Stimulated activated CD4-positive, alpha-beta T cell treated with anti-CD3 and anti-CD28 coated beads, TNF-alpha, amount 100 ng/mL, for 24 hours (primary cell): ENCODE measurements at places on chromosomes 16 and 17.
A peak's percentile ranks its signal among the peaks of the same experiment; 100 is the strongest.

- DNase-seq = no peak
Observed at GRCh38 chr17:48259694-48260291, 152.2 kb downstream of the SNX11 start.

DNA sequence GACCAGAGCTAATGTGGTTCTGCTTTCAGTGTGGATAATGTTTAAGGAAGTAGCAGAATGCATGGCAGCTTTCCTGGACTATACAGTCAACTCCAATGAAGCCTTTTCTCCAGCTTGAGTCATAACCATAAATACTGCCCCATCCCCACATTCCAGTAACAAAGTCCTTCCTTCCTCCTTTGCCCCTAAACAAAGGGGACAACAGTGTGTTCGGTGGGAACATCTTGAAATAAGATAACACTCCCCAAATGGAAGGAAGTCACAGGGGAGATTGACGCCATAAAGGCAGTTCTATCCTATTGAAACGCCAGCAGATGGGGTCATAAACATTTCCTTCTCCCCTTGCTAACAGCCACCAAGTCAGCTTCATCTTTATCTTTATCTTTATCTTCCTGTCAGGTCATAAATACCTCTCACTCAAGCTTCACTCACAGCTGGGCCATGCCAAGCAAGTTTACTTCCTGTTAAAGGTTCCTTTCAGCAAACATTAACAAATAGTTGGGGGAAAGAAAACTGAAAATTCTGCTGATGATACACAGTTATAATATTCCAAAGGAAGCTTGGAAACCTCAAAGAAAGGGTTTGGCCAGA lies 136.7 kb downstream of the SNX11 start:
- DNase-seq = no peak

- DNase-seq = no peak
Observed at GRCh38 chr16:24626256-24626655, 86.9 kb downstream of the RBBP6 start.

GRCh38 chr16:12002447-12003006 lies 26.0 kb downstream of the SNX29 start:
- DNase-seq = no peak

GRCh38 chr17:8359769-8360168 lies 16.7 kb downstream of the KRABD2 start:
- DNase-seq = no peak

DNA sequence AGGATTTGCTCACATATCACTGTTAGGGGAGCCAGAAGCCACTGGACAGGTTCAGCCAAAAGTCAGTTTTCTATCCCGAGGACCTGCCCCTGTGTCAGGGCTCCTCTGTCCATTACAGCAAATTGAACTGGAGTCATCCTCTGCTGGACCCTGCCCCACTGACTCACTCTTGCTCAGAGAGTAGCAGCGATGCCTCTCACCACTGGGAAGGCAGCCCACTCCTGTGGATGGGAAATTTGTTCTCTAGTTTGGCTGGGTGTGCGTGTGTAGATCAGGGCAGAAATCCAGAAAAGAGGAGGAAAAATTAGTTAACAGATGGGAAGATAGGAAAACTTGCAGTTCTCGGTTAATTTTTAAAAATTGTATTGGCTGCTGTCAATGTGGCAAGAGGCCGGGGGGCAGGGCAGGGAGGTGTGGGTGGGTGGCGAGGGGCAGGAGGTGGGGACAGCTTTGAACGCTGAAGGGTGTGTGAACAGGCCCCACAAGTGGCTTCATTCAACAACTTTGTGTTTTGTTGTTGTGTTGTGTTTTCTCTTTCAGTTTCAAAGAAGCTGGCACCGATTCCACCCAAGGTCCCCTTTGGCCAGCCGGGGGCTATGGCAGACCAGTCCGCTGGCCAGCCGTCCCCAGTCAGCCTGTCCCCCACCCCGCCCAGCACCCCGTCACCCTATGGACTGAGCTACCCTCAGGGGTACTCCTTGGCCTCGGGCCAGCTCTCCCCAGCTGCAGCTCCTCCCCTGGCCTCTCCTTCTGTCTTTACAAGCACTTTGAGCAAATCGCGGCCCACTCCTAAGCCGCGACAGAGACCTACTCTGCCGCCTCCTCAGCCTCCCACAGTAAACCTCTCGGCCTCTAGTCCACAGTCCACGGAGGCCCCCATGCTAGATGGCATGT lies 33.6 kb downstream of the ELAC2 start:
- no peak for DNase-seq

- DNase-seq = no peak
Observed at GRCh38 chr16:57289391-57290257, 5.2 kb upstream of the PLLP start.

- no peak for DNase-seq
Observed at GRCh38 chr17:27609611-27610303, 21.2 kb upstream of the LGALS9 start.

DNA sequence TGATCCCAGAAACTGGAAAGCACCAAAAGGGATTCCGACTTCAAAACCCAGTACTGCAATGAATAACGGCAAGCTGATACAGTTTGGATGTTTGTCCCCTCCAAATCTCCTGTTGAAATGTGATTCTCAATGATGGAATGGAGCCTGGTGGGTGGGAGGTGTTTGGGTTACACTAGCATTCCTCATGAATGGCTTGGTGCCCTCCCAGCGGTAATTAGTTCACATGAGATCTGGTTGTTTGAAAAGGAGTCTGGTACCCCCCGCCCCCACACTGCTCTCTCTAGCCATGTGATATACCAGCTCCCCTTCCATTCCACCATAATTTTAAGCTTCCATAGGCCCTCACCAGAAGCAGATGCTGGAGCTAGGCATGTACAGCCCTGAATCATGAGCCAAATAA lies 40.1 kb downstream of the RANBP10 start:
- DNase-seq = no peak

DNA sequence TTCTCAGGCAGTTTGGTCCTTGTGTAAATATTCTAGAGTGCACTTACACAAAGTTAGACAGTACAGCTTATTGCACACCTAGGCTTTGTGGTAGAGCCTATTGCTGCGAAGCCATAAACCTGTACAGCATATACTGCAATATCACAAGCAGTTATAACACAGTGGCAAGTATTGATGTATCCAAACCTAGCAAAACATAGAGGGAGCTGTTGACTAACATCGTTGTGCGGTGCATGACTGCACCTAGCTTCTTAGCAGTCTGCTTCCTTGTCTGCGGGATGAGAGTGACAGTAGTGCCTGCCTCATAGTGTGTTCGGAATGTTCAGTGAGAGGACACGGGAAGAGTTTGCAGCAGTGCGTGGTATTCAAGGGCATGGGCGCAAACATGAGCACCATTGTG lies 78.9 kb downstream of the MPRIP start:
- DNase-seq = no peak

- DNase-seq = no peak
Observed at GRCh38 chr16:86697715-86698114, 119.4 kb downstream of the FOXL1 start.

GRCh38 chr17:65557349-65558310 lies 3.8 kb downstream of the AXIN2 start:
- no peak for DNase-seq

GRCh38 chr17:57832314-57833178 lies 17.3 kb downstream of the MRPS23 start:
- DNase-seq = no peak

DNA sequence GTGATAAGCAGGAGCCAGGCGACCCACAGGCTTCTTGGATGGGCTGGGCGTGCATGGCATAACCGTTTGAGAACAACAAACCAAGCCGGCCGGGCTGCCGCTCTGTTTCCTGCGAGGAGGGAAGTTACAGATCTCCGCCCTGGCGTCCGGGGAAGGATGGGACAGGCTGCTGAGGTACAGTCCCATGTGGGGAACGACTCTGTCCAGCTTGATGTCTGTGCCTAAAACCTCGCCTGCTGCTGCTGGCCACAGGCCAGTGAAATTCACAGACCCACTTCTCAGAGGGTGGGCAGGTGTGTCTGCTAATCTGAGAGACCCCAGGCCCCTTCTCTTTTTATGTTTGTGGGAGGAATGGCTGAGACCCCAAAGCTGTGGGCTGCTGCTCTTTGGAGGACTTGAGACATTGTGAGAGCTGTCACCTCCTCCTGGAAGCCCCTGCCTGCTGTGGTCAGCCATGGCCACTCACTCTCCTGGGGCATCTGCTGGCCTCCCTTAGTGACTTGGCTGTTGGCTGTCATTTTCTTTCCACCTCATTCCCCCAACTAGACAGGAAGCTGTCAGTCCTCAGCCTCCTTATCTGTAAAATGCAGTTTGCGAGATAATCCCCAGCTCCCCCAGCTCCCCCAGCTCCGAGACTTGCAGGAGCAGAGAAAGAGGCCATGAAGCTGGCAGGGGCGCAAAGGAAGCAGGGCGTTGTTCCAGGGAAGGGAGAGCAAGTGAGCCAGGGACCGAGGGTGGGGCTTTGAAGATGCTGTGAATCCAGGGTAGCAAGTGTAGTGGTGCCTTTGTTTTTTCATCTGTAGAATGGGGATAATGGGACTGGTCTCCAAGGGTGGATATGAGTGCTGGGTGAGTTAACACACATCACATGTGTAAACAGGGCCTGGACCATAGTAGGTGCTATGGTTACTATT lies 51.0 kb downstream of the CMIP start:
- DNase-seq = no peak

DNA sequence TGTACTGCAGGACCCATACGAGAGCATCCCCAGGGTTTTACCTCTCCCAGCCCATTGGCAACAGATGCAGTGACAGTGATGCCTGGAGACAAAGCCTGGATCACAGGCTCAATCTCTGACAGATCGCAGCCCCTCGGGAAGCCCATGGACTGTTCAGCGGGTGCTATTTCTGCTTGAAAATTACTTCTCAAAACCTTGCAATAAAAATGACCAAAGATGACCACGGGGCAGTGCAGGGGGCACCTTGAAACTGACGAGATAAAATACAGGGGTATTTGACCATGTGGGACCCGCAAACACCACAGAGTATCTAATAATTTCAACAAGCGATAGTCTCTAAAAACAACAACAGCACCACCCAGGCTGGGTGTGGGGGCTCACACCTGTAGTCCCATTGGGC lies 118.3 kb downstream of the C16orf95 start:
- DNase-seq = no peak

- no peak for DNase-seq
Observed at GRCh38 chr17:53093391-53093790, 729.3 kb upstream of the KIF2B start.

DNA sequence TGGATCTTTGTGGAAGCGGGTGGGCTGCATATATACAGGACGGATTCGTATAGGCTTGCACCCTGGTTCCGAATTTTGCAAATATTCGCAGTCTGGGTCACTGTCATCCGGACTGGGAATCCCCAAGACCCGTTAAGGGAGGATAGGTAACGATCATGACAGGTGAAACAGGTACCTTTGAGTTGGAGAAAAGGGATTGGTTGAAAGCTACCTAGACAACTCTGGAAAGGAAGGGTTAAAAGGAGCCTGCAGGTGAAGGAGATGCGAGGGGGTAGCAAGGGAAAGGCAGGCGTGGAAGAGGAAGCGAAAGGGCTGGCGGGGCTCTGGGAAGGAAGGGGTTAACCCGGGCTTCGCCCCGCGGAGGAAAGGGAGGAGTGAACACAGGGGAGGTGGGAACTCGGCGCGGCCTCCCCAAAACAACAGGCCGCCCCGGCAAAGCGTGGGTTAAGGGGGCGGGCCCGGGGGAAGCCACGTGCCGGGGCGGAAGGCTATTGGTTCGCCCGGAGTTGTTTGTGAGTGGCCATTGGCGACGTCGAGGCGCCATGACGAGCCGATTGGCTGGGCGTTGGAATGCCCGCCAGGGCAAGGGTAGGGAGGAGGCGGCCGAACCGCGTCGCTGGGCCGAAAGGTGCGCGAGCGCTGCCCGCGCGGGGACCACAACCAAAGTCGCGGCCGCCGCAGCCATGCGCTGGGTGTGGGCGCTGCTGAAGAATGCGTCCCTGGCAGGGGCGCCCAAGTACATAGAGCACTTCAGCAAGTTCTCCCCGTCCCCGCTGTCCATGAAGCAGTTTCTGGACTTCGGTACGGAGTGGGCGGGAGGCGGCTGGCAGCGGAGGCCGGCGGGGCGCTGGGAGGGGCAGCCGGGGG lies at the start of gene PDK2:
Gene PDK2, plus strand, starts transcription at position 599 of the 867 bp plus-strand sequence. Its CDS starts 85 bp downstream, at position 684.
- peak; percentile 94 for DNase-seq

DNA sequence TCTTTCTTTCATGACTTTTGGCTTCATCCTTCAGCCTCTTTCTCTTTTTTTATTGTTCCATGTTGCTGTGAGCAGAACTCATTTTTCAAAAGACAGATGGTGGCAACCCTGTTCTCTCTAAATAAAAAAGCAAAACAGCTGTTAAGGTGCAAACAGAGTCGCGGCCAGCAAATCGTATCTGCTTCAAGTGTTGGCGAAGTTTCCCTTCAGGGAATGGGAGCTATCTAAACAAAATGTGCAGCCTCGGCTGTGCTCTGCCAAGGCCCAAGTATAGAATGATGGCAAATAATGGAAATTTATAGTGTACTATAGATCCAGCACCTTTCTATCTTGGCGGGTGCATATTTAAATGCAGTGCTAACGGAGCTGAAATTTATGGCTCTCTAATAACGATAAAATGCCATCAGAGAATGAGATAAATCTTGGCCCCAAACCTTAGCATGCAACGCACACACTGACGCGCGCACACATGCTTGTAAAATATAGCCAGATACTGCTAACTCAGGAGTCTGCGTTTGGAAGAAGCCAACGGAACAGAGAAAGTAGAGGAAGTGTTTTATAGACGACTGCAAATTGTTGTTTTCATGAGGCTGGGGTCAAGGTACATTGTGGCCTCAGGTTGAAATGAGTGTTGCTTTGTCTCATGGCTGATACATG lies 315.5 kb upstream of the RBFOX1 start:
- no peak for DNase-seq

- DNase-seq = no peak
Observed at GRCh38 chr17:44541884-44542581, 15.3 kb upstream of the FZD2 start.

DNA sequence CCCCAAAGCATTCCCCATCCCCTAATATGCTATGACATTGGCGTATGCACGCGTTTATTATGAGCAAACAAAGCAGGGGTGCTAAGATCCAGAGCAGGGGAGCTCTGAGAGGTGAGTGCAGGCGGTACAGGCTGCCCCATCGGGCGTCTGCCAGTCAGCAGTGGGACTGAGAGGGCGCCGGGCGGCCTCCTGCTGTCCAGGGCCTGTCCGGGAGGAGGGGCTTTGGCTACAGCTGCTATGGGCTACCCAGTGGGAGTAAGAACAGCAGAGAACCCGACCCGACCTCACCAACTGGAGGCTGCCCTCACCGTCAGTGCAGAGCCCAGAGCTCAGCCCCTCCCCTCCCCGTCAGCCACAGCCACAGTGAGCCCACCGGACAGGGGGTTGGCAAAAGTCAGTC lies 18.5 kb upstream of the AATK start:
- DNase-seq = no peak

GRCh38 chr16:2966808-2967191 lies 2.3 kb upstream of the PAQR4 start:
- no peak for DNase-seq

GRCh38 chr16:81815429-81815766 lies 36.3 kb downstream of the PLCG2 start:
- DNase-seq = no peak

GRCh38 chr17:68489919-68490318 lies 22.3 kb upstream of the PRKAR1A start:
- DNase-seq = no peak
